Activated CD4-positive, alpha-beta T cell treated with anti-CD3 and anti-CD28 coated beads for 48 hours (primary cell): ENCODE measurements at places on chromosomes 12 and 14.

GRCh38 chr12:44000309-44000952 is 164.6 kb downstream of the TMEM117 start:
- DNase-seq, result peak; percentile 30

DNA sequence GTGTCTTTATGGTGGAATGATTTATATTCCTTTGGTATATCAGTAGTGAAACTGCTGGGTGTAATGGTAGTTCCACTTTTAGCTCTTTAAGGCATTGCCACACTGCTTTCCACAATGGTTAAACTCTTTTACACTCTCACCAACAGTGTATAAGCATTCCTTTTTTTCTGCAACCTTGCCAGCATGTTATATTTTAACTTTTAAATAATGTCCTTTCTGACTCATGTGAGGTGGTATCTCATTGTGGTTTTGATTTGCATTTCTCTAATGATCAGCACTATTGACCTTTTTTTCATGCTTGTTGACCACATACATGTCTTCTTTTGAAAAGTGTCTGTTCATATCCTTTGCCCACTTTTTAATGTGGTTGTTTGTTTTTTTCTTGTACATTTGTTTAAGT is 142.5 kb downstream of the MSRB3 start:
- no peak for DNase-seq

GRCh38 chr14:39988939-39989338 is 556.7 kb upstream of the FBXO33 start:
- DNase-seq, result no peak

GRCh38 chr12:45703942-45704341 is 25.6 kb upstream of the ARID2 start:
- DNase-seq, result no peak

GRCh38 chr12:111761706-111762105 is 5.0 kb upstream of the ALDH2 start:
- no peak for DNase-seq

GRCh38 chr12:118922405-118922804 is 58.9 kb upstream of the SRRM4 start:
- DNase-seq, result no peak

- no peak for DNase-seq
These were observed 34.9 kb upstream of the EML1 start for GRCh38 chr14:99758121-99758821.

- no peak for DNase-seq
These were observed 131.8 kb downstream of the TBX5 start for GRCh38 chr12:114274131-114274530.

GRCh38 chr14:100778951-100779690 is 46.8 kb upstream of the MEG3 start:
- no peak for DNase-seq

- no peak for DNase-seq
These were observed 260.8 kb downstream of the TTC8 start for GRCh38 chr14:89085231-89085731.

- DNase-seq, result no peak
These were observed 1.4 kb upstream of the PCED1B start for GRCh38 chr12:47078086-47078395.

DNA sequence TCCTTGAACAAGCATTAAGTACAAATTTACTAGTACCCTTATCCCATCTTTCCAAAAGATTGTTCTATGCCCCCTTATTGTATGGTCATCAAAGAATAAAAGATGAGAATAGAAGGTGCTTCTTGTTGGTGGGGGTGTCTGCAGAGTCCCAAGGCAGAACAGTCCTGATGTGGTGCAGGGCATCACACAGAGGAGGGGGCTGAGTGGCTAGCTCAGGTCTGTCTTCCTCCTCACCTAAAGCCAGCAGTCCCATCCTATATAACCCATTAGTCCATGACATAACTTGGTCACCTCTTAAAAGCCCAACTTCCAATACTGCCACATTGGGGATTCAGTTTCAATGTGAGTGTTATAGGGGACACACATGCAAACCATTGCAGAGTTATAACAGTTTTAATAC is 9.9 kb downstream of the LRRC10 start:
- DNase-seq, result no peak

DNA sequence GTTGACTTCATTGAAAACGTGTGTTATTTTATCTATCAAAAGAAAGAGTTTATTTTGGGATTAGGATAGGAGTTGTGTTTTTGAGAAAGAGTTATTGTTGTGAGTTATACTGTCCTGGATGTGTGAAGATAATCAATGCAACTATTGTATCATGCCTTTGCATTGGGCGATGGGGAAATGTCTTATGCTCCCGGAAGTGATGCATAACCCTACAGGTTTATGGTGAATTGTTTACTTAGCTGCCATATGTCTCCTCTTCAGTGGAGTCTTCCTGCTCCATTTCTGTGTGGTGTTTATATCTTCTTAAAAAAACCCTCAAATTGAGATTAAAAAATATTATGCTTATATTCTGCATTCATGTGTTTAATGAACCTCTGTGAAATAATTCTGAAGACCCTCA is 6.5 kb downstream of the PDE3A start:
- DNase-seq, result no peak

DNA sequence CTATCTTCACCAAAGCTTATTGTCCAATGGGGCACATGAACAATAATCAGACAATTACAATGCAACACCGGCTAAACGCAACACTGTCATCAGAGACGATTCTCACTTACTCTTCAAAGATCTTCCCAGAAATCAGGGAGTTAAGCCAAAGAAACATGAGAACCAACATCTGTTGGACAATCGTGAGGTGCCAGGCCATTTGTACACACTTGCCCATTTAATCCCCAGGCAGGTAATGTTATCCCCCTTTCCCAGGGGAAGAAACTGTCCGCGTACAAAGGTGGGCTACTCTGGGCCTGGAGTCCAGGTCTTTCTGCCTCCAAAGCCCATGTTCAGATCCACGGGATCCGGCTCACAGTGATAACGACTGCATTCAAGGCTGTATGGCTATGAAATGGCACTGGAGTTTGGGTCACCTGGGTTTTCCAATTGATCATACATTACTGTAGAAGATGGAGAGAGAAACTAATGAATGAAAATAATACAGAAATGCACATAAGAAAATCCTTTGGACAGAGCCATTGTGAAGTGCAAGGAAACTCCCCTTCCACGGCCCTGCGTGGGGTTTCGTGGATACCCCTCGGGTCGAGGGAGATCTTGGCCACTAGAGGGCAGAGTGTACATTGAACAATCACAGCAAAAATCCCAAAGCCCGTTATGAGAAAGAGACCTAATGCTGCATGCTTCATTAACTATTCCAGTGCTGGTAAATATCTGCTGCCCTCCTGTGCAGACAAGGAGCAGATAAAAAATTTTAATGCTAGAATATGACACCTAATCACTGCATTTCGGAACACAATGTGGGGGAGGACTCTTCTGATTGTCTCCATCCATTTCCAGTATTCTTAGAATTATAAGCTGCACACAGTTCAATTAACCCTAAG is 111.4 kb downstream of the EGLN3 start:
- peak; percentile 62 for DNase-seq

GRCh38 chr14:22872033-22872832 is 693 bp downstream of the LRP10 start:
- peak; percentile 82 for DNase-seq

- no peak for DNase-seq
These were observed 22.8 kb downstream of the ITGA7 start for GRCh38 chr12:55684761-55685370.

DNA sequence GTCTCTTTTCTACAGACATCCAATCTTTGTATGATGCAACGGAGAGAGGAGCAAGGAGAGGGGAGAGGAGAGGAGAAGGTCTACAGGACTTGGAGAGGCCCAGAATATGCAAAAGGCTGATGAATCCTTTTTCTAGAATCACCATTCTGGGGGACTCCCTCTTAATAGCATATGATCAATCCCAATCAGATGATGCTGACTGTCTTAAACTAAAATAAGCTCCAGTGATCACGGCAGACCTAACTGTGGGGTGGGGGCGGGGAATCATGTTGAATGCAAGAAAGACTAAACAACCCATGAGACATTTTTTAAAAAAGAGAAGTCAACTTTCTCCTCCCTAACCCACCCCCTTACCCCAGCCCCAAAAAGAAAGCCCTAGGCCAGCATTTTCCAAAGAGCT is 33.4 kb downstream of the BTBD7 start:
- DNase-seq, result no peak

DNA sequence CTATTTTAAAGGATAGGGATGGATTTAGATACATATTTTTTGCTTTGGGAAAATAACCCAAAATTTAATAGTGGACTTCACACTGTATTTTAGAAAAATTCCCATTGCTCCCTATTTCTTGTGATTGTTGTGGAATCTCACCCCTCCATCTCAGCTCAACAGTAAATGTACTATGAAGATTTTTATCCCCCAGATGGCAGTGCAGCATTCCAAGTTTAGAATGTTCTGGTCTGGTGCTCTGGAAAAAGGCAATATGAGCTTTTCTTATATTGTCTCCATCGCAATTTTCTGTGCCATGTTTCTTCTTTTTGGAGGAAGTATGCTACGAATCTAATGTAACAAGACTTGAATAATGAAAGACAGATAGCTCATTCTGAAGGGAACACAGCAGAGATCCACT is 471.7 kb upstream of the SYT1 start:
- DNase-seq, result no peak

GRCh38 chr12:68317047-68317667 is 15.0 kb downstream of the MDM1 start:
- DNase-seq, result peak; percentile 45

GRCh38 chr14:91996948-91997371 is 42.9 kb downstream of the TRIP11 start:
- no peak for DNase-seq

DNA sequence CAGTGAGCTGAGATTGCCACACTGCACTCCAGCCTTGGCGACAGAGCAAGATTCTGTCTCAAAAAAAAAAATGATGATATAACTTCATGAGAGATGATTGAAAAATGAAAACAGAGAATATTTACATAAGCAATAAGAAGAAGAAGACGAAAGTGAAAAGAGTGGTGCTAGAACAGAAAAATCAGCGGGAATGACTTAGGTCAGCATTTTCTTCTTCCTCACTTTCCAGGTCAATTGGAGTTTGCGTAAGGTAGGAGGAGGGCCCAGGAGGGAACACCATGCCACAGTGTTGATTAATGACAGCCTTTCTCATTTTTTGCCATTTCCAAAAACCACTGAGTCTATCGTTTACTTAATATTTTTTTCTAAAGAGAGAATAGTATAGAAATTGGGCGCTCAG is 200.0 kb downstream of the SLC15A4 start:
- no peak for DNase-seq

- DNase-seq, result no peak
These were observed 40.5 kb downstream of the DUSP6 start for GRCh38 chr12:89311703-89312293.

GRCh38 chr12:43306066-43306465 is 245.9 kb downstream of the ADAMTS20 start:
- no peak for DNase-seq

- no peak for DNase-seq
These were observed 4.0 kb downstream of the CLEC1A start for GRCh38 chr12:10094646-10095395.

GRCh38 chr12:106080791-106081170 is 58.0 kb downstream of the NUAK1 start:
- no peak for DNase-seq

DNA sequence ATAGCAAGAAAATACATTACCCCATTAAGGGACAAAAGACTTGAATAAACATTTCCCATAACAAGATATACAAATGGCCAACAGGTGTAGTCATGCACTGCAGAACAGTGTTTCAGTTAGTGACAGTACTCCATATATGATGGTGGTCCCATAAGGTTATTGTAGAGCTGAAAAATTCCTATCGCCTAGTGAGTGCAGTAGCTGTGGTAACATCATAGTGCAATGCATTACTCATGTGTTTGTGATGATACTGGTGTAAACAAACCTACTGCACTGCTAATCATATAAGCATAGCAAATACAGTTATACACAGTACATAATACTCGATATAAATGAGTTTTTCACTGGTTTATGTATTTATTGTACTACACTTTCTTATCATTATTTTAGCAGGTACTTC is 168.7 kb downstream of the C12orf75 start:
- DNase-seq, result no peak

- no peak for DNase-seq
These were observed 82.7 kb downstream of the ADCK1 start for GRCh38 chr14:77882636-77883035.

DNA sequence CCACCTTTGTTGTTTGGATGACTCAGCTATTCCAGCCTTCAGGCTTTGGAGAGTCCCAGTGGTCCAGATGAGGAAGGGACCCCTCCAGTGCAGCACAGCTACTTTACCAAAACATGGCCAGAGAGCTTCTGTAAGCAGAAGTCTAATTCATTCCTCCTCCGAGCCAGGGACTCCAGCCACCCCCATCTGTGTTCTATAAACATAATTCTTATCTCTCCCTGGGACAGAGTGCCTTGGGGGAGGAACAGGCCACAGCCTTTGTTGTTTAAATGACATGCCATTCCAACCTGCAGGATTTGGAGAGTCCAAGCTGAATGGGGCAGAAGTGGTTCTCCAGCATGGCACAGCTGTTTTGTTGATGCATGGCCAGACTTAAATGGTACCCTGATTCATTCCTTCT is 994.0 kb downstream of the TRHDE start:
- DNase-seq, result no peak

GRCh38 chr12:107568718-107569117 is 116.9 kb upstream of the PWP1 start:
- no peak for DNase-seq

DNA sequence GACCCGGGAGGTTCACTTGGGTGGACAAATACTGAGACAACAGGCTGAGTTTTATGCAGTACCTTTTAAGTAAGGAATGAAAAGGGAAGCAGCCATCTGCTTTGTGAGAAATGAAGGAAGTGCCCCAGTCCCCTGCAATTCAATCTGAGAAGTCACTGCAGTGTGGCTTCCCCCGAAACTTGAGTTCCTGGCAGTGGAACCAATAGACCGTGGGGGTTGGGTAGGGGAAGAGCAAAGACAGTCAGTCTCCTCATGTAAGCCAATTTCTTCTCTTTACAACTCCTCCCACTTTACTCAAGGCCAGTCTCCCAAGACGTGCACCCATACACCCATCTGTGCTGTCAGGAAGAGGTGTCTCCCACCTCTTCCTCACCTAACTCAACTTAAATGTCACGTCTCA is 206.5 kb downstream of the BCAT1 start:
- peak; percentile 11 for DNase-seq

DNA sequence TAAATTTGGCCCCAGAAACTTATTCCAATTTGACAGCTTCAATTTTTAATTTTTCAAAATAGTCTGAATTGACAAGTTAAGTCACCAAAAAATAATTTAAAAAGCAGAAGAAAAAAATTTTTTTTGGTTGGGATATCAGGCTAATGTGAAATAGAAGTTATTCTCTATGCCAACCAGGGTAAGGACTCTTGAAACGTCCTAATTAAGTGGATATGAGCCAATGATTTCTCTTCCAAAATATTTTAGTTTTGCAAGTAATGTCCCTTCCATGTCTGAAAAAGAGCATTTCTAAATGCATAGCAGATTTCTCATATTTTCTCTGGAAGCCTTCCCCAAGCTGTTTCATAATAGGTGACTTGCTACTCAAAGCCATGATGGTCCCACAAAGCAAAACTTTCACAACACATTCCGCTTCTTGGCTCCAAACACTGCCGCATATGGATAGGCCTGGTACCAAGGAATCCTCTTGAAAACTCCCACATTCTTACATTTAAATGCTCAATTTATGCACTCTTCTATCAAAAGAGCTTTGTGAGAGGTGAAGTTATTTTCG is 65.1 kb downstream of the SIX6 start:
- no peak for DNase-seq
